ENCODE measurements at places on chromosomes 16 and 17.

GRCh38 chr16:27805828-27806351, 255.9 kb downstream of the KATNIP start:
- DNase-seq = no peak

GRCh38 chr17:60277258-60277657, 114.7 kb downstream of the USP32 start:
- DNase-seq = no peak

- DNase-seq = peak; percentile 7
These were observed 68.0 kb downstream of the AMFR start for GRCh38 chr16:56357241-56357764.

DNA sequence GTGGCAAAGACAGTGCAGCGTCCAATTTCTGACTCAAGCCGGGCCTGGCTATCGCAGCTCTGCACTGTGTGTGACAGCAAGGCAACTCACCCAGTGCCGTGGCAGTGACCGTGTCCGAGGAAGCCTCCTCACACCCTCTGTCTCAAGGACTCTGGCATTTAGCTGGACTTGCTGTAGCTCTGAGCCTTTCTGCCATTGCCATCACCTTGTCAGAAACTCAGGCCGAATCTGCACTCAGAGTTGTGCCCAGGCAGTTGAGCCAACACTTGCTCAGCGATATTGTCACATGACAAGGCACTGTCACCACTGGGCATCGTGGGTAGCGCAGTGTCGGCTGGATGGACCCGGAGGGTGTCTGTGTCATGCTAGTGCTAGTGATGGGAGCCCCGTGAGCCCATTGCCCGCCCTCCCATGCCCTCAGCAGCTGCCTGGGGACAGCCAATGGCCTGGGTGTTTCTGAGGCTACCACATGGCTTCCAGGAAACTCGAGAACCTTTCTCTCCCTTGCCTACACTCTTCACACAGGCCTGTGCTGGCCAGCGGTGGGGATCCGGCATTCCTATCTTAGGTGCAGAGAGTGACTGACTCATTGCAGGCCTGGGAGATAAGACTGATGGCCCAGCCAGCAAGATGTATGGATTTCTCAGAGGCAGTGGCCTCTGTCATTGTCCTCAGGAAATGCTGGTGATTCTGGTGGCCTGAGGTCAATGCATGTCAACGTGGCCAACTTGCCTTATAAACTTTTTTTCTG, 22.1 kb upstream of the STH start:
- no peak for DNase-seq

GRCh38 chr17:76578376-76578775, 7.3 kb downstream of the ST6GALNAC2 start:
- no peak for DNase-seq

Measured in left ventricle myocardium inferior (tissue), 1 donor.